ENCODE measurements at places on chromosomes 1 and 21.

GRCh38 chr1:15944308-15945010, 31.4 kb downstream of the ZBTB17 start:
- DNase-seq, result no peak

GRCh38 chr1:98322086-98322485, 339.4 kb upstream of the SNX7 start:
- DNase-seq, result no peak

DNA sequence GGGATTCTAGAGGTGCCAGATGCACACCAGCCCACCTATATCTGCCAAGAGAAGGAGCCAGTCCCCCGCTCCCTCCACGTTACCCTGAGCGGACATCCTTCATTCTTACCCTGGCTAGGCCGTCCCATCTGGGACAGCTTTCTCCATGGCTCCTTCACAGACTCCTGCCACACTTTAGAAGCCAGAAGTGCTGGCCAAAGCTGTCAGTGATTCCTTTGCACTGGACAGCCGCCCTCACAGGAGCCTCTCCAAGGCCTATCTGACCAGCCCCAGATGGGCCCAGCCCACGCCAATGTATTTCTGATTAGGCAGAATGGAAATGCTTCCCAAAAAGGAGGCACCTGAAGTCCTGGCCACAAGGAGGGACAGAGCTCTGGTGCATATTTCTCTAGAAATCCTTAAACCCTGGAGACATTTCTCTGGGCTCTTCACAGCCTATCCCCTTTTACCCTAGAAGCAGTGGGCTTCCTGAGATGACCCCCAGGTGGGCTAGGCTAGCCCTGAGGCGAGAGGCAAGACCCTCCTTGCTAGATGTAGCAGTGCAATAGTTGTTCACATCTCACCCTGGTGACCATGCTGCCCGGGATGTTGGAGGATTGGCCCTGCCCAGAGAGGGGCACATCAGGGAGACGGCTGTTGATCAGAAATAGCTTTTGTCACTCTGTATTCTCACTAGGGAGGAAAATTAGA, 44.1 kb downstream of the RASSF5 start:
- DNase-seq, result no peak

DNA sequence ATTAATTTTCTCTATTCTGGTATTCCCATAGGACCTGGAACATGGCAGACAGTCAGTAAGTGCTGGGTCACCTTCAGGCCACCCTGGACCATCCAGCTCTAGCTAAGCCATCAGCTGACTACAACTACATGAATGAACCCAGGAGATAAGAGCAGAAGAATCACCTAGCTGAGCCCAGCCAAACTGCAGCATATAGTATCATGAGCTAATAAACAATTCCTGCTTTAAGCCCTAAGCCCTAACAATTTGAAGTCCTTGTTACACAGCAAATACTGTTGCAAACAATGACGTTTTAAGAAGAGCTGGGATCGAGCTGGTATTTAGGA, 14.2 kb upstream of the CITED4 start:
- no peak for DNase-seq

DNA sequence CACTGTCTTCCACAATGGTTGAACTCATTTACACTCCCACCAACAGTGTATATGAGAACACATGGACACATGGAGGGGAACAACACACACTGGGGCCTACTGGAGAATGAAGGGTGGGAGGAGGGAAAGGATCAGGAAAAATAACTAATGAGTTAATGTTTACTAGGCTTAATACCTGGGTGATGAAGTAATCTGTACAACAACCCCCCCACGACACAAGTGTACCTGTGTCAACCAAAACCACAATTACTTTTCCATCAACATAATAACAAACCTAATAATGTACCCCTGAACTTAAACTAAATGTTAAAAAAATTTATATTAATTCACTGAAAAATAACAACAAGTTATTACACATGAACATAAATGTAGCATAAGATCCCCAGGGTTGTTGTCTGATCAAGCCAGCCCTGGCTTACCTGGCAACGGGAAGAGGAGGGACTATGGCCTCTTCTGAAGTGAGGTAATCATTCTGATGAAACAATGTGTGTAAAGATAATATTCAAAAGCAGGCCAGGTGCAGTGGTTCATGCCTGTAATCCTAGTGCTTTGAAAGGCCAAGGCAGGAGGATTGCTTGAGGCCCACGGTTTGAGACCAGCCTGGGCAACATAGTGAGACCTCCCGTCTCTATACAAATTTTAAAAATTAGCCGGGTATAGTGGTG, 40.8 kb upstream of the HEATR1 start:
- DNase-seq, result no peak

GRCh38 chr1:9749361-9749760, 74.4 kb downstream of the CLSTN1 start:
- DNase-seq, result no peak

GRCh38 chr1:75786901-75787493, 941 bp downstream of the RABGGTB start:
- no peak for DNase-seq

GRCh38 chr1:190494451-190494850, 16.8 kb upstream of the BRINP3 start:
- no peak for DNase-seq

GRCh38 chr1:226919587-226919986, 20.5 kb upstream of the COQ8A start:
- no peak for DNase-seq

- no peak for DNase-seq
Measured at GRCh38 chr1:202291961-202292712, 49.6 kb downstream of the UBE2T start.

GRCh38 chr1:145962157-145963102, 1.9 kb downstream of the ANKRD34A start:
- DNase-seq, result peak; percentile 24

GRCh38 chr1:147609358-147609757, 61.0 kb downstream of the ACP6 start:
- no peak for DNase-seq

DNA sequence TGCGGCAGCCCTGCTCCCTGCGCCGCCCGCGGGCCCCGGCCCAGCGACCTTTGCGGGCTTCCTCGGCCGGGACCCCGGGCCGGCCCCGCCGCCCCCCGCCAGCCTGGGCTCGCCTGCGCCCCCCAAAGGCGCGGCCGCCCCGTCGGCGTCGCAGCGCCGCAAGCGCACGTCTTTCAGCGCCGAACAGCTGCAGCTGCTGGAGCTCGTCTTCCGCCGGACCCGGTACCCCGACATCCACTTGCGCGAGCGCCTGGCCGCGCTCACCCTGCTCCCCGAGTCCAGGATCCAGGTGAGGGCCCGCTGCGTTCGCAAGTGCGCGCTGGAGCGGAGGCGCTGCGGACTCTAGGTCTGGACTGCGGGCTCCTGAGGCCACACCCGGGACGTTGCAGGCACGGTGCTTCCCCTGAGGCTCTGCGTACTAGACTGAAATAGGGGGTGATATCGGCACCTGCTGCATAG, 351 bp downstream of the MIXL1 start:
- DNase-seq, result peak; percentile 69

- DNase-seq, result no peak
Measured at GRCh38 chr1:55249646-55250398, 34.7 kb upstream of the USP24 start.

DNA sequence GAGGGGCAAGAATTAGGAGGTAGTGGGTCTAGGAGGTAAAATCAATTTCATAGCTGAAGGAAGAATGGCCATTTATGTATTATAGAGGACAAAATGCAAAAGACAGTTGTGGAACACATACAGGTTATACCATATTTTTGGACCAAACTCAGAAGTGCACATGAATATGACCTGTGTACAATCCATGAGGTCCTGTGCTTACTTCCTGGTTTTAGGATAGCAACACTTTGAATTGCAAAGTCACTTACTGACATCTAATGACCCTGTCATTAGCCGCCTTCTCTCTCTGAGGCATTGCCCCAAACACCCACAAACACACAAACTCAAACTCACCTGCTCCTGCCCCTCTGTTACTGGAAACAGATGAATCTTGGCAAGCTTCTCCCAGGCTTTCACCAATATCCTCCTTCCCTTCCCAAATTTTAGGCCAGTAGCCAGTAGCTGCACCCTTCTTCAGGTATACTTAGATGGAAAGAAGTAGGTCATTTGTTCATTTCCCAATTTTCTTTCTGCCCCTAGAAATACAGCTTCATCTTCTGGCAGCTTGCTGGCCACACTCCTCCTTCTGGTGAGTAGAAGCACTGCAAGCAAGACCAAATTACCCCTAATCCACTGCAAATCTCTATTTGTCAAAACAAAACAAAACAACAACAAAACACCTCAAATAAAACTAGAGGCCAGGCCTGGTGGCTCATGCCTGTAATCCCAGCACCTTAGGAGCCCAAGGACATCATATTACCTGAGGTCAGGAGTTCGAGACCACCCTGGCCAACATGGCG, 13.7 kb upstream of the RPL5 start:
- peak; percentile 20 for DNase-seq

DNA sequence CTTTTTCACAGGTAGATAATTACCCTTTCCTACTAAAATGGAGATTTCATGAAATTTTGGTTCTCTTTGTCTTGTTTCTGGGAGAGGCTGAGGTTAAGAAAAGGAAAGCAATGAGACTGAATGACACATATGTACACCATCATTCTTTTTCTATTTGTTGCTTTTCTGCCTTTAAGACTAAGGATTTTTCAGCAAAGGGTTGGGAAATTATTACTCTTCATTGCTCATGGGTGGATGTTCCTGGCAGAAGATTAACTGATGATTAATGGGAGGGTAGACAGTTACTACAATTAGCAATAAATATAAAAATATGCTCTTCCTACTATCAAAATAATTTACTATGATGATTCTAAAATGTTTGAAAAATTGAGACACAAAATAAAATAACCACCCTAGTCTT, 316.5 kb upstream of the USP24 start:
- no peak for DNase-seq

Measured in WTC11 (cell line).